Natural killer cell (primary cell): ENCODE measurements at places on chromosomes 11 and 22. TPM values are rescaled to one million over a fixed set of nuclear protein-coding genes. Genes with fewer than 3 reads are reported as not detected.

The THOC5 gene
- 42.4 TPM for total RNA-seq

DNA sequence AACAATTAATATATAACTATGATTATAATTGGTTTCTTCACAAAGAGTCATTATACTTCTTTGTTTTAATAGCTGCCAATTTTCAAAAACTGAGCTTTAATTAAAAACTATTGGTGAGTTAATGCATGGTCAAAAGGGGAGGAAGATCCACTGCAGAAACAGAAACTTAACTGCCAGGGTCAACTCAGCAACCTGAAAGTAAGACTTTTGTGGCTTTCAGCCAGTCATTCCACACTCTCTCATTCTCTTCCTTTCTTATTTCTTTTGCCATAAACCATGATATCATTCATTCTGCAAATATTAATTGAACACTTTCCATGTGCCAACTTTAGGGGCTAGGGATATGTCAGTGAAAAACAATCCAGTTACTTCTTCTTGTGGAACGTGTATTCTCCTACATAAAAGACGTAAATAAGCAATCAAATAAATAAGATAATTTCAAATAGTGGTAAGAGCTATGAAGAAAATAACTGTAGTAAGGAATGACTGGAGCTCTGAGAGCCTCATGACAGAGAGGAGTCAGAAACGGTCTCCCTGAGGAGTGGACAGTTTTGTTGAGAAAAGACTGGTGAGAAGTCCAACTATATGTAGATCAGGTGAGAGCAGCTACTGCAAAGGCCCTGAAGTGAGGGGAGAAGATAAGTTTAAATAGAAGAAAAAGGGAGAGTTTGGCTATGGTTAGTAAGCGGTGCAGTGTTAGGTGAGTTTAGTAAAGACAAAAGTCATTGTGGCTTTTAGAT lies 130.5 kb downstream of the GRIA4 start:
- no peak for DNase-seq

GRCh38 chr11:9090488-9091043 lies 833 bp downstream of the SCUBE2 start:
- no peak for DNase-seq

DNA sequence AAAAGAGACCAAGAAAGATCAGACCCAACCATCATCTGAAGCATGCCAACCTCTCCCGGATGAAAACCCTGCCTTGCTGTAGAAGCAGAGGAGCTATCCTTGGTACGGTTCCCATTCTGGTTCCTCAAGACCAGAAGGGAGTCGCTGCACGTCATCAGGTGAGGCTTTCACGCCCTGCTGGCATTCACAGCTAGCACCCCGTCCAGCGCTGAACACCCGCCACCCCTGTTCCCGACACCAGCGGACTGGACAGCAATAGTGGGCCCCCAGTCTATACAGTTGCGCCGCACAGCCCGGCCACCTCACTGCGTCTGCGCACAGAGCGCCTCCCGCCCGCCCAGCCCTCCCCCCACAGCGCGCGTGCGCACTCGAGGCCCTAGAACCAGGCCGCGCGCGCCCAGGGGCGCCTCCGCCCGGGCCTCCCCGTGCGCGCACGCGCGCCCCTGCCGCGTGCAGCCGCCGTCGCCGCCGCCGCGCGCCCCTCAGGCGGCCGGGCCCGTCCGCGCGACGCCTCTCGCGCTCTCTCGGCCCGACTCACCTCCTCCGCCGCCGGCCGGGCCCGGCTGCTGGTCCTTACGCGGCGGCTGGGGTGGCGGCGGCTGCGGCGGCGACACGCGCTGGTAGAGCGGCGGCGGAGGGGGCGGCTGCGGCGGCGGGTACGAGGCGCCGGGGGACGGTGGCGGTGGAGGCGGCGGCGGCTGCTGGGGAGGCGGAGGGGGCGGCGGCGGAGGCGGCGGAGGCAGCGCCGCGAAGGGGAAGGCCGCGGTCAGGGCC lies 706 bp downstream of the SF1 start:
- peak; percentile 95 for DNase-seq
